ENCODE measurements at places on chromosomes 1 and 21. TPM values are rescaled to one million over a fixed set of nuclear protein-coding genes. Genes with fewer than 3 reads are reported as not detected.

Gene ERICH3
- total RNA-seq = 2.0 TPM

DNA sequence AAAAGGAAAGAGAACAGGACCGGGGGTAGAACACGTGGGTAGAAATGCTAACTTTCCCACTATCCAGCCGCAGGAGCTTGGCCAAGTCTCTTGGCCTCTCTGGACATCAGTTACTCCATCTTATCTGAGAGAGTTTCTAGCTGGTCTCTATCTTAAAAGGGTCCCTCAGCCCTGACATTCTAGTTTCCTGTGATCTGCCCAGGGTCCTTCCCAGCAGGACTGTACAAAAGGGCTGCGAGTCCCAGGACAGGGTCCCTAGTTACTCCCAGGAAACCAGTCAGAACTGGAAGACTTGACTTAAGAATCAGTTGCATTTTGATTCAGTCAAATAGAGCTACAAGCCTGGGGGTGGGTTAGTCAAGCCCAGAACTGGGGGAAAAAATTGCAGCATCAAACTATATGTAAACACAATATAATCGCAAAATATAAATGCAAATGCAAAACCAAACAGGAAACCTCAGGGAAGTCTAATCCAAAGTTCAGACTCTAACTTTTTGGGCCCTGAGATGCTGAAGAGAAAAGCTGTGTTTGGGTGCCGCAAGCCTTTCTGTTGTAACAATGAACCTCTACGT, 2.9 kb downstream of the ASAP3 start:
- no peak for DNase-seq
- H3K27me3 ChIP-seq = no peaks in the 10 kb centered on the region
- no peaks in the 10 kb centered on the region for H3K4me1 ChIP-seq
- H3K4me3 ChIP-seq = no peak overlapping the region

DNA sequence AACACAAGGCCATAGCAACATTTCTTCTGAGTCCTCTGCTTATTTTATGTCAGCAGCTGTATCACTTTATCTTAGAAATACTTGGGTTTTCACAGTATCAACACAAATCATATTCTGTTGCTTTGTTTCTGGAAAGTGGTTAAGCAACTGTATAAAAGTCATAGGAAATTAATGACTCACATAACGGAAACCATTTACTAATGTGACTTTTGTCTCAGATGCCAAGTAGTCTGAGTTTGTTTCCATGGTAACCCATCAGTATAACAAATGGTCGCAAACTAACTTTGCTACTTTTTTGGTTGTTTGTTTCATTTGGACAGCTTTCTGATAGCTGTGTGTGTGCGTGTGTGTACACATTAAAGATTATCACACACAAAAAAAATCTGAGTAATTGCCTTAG, 31.1 kb downstream of the EEIG2 start:
- no peaks in the 10 kb centered on the region for H3K4me1 ChIP-seq
- no peak for DNase-seq
- H3K4me3 ChIP-seq = no peak overlapping the region

Gene ESPN
- total RNA-seq = 10.8 TPM

Gene MFAP2
- 40.2 TPM for total RNA-seq

- H3K4me3 ChIP-seq = no peak overlapping the region
- H3K27me3 ChIP-seq = no peaks in the 10 kb centered on the region
- H3K27ac ChIP-seq = no peak overlapping the region
- H3K4me1 ChIP-seq = no peaks in the 10 kb centered on the region
Observed at GRCh38 chr21:44739316-44739715, 27.9 kb upstream of the TSPEAR start.

Gene DMBX1
- total RNA-seq = not detected

GRCh38 chr1:199287647-199288046, 648.8 kb downstream of the PTPRC start:
- no peaks in the 10 kb centered on the region for H3K4me1 ChIP-seq
- no peaks in the 10 kb centered on the region for H3K36me3 ChIP-seq
- no peak overlapping the region for H3K4me3 ChIP-seq

GRCh38 chr1:217506878-217507277, 124.0 kb downstream of the GPATCH2 start:
- no peak overlapping the region for H3K4me3 ChIP-seq
- no peaks in the 10 kb centered on the region for H3K4me1 ChIP-seq
- no peak for DNase-seq

DNA sequence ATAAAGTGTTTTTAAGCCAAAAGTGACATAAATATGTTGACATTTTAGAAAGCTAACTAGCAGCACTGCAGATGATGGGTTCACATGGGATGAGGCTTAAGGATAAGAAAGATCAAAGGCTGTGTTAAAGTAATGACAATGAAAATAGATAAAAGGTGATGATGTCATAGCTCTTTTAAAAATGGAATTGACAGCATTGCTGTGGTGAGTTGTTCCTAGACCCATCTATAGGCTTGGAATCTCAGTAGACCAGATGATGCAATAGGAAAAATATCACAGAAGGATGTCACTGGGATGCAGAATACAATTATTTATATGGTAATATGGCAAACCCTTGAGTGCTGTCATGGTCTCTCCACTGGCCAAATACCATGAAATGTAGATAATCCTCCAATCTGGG, 286.0 kb downstream of the PLA2G4A start:
- no peaks in the 10 kb centered on the region for H3K27me3 ChIP-seq
- no peak for DNase-seq
- H3K4me1 ChIP-seq = no peaks in the 10 kb centered on the region
- H3K4me3 ChIP-seq = no peak overlapping the region

- DNase-seq = no peak
- no peak overlapping the region for H3K27ac ChIP-seq
- no peaks in the 10 kb centered on the region for H3K27me3 ChIP-seq
- H3K4me1 ChIP-seq = no peaks in the 10 kb centered on the region
- no peaks in the 10 kb centered on the region for H3K36me3 ChIP-seq
- H3K4me3 ChIP-seq = no peak overlapping the region
Observed at GRCh38 chr1:83670909-83671565, 327.9 kb downstream of the TTLL7 start.

GRCh38 chr1:121414905-121415304, 230.1 kb downstream of the SRGAP2C start:
- no peaks in the 10 kb centered on the region for H3K4me1 ChIP-seq
- no peak for DNase-seq
- peak overlapping the region; percentile 19 for H3K27ac ChIP-seq
- no peaks in the 10 kb centered on the region for H3K36me3 ChIP-seq
- H3K4me3 ChIP-seq = no peak overlapping the region
